ENCODE measurements at places on chromosomes 12 and 14. TPM values are rescaled to one million over a fixed set of nuclear protein-coding genes. Genes with fewer than 3 reads are reported as not detected.

GRCh38 chr12:123028475-123028874 lies 48.0 kb downstream of the ARL6IP4 start:
- H3K27me3 ChIP-seq: no peaks in the 10 kb centered on the region
- H3K4me3 ChIP-seq: no peak overlapping the region
- DNase-seq: no peak

DNA sequence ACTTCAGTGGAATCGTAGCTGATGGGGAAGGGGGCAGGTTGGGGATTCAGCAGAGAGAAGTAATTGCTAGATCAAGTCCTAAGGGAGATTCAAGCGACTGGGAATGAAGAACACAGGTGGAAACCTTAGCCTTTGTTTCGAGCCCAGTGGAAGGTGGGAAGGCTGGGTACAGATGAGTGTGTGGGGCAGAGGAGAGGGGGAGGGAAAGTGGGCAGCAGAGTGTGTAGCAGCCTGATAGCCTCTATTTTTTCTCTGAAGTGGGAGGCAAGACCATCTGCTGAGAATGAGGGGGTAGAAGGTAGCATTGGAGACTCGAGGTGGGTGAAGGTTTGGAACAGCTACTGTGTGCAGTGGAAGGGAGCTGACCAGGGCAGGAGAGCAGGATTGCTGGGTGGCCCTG lies 91.0 kb downstream of the ADCK1 start:
- no peak for DNase-seq
- no peak overlapping the region for H3K4me3 ChIP-seq
- H3K27ac ChIP-seq: no peak overlapping the region
- H3K4me1 ChIP-seq: peaks cover 1% of the 10 kb centered on the region
- H3K36me3 ChIP-seq: no peaks in the 10 kb centered on the region
- H3K27me3 ChIP-seq: no peaks in the 10 kb centered on the region

DNA sequence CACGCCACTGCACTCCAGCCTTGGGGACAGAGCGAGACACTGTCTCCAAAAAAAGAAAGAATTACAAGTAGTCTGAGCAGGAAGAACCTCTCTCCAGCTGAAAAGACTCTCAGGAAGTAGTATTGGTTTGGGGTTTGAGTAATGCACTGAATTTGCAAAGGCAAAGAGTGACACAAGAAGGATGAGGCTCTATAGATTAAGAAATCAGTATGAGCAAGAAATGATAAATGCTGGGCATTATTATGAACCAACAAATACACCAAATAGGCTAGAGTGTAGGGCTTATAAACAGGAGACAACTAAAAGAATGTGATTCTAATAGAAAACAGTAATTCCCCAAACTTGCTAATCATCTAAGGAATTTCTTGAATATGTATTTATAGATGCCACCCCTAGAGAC lies 2.6 kb upstream of the SLC35E3 start:
- H3K27me3 ChIP-seq: no peaks in the 10 kb centered on the region
- no peak overlapping the region for H3K27ac ChIP-seq
- peaks cover 2% of the 10 kb centered on the region for H3K36me3 ChIP-seq
- DNase-seq: no peak
- H3K4me1 ChIP-seq: no peaks in the 10 kb centered on the region
- no peak overlapping the region for H3K4me3 ChIP-seq

- peaks cover 15% of the 10 kb centered on the region for H3K4me1 ChIP-seq
- peak; percentile 81 for DNase-seq
- no peak overlapping the region for H3K27ac ChIP-seq
- H3K4me3 ChIP-seq: no peak overlapping the region
- no peaks in the 10 kb centered on the region for H3K27me3 ChIP-seq
Observed at GRCh38 chr14:55073856-55074255, 22.4 kb downstream of the MAPK1IP1L start.

OR6C75 gene
- not detected for total RNA-seq

FOXJ2 gene
- total RNA-seq: 3.9 TPM

APOLD1 gene
- total RNA-seq: 4.2 TPM
